ENCODE measurements at places on chromosomes 3 and 15.

GRCh38 chr3:101813817-101814440, 34.9 kb downstream of the NXPE3 start:
- no peak for DNase-seq

DNA sequence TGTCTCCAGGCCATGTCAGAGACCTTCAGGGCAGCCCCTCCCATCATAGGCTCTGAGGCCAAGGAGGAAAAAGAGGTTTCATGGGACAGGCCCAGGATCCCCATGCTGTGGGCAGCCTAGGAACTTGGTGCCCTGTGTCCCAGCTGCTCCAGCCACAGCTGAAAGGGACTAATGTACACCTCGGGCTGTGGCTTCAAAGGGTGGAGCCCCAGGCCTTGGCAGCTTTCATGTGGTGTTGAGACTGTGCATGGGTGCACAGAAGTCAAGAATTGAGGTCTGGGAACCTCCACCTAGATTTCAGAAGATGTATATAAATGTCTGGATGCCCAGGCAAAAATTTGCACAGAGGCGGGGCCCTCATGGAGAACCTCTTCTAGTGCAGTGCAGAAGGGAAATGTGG, 6.6 kb upstream of the SSR3 start:
- DNase-seq = no peak

GRCh38 chr15:49462232-49462844, 39.3 kb downstream of the FGF7 start:
- no peak for DNase-seq

- DNase-seq = no peak
Observed at GRCh38 chr3:62375655-62376453, 2.5 kb upstream of the FEZF2 start.

DNA sequence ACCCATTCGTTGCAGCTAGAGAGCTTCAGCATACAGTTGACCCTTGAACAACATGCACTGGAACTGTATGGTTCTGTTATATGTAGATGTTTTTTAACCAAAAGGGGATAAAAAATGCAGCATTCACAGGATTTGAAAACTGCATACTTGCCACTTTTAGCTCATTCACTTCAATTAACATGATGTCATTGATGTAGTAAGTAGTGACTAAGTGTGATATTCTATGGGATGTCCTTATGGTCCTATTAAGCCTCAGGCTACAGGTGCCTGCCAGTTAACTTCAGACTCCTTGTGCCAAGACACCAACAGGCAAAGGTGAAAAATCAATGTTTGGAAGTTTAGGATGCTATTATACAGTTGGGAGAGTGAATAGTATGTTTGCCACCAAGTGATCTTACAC, 553.6 kb upstream of the NECTIN3 start:
- no peak for DNase-seq

DNA sequence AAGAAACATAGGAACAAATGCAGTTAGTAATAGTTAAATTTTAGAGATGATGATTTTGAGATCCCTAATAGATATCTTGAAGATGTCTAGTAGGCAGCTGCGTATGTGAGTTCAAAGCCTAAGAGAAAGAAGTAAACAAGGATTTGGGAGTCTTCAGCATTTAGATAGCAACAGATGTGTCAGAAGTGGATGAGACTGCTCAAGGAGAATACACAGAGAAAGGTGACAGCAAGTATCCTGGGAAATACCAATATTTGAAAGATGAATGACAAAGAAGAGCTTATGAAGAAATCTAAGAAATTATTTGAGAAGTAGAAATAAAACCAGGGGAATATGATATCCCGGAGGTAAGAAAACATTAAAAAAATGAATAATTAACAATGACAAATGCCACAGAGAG, 130.9 kb downstream of the PCCB start:
- DNase-seq = no peak

DNA sequence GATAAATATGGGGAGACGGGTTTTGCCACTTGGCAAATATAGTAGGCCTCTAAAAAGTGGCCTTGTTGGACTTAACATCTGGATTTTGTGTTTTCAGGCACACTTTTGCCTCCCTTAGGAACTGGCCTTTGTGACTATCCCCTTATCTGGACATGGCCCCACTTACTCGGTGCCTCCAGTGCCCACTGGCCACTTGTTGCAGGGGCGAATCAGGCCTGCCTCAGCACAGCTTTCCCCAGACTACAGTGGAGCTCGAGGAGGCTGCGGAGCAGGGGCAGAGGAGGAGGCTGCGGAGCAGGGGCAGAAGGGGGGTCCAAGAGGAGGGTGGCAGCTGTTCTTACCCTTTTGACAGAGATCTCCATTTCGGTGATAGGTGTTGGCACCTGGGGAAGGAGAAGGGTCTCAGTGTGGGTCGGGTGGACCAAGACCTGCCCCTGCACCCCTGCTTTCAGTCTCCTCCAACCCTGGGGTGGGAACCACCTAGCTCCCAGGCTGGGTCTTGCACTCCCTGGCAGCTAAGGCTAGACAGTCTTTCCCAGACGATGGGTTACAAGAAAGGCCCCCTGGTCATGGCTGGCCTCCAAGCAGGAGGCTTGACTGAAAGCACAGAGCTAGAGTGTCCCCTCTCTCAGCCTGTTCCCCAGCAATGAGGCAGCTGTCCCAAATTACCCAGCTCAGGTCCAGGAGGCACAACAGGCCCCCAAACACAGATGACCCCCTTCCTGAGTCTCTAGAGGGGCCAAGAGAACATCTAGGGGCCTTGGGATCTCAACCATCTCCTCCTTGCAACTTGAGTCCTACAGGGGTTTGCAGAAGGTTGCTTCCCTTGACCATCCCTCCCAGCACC, 6.1 kb downstream of the SEMA3G start:
- DNase-seq = no peak

- no peak for DNase-seq
Observed at GRCh38 chr3:135238871-135239614, 444.0 kb downstream of the EPHB1 start.

DNA sequence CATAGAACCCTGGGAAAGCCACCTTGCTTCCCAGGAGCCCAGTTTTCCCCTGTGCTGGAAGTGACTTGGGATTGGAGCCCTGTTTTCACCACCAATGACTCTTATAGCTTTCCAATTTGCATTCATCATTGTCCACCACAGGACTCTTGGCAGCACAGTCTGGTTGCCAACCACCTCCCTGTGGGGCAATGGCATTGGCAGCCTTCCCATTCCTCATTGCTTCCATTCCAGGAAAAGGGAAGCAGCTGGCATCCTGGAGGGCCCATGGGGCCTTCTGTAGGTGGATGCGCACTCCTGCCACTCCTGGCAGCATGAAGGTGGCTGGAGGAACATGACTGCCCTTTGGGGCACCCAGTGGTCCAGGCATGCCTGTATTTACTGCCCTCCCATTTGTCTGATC, 57.7 kb downstream of the FEM1B start:
- DNase-seq = no peak

GRCh38 chr15:69973102-69973714, 124.5 kb downstream of the TLE3 start:
- DNase-seq = peak; percentile 10

DNA sequence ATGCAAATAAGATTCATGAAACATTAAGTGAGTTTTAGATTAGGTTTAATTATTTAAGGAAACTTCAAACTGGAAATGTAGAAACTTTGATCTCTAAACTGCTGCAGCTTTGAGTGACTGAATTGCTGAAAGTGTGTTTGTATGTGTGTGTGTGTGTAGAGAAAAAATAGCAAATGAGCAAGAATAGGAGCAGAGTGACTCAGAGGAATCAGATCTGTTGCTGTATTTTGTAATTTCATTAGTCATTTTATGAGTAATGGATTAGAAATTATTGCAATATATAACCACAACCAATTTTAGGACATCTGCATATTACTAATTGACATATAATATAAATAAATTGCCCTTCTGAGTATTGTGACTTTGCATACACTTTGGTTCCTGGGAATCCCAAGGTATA, 52.8 kb upstream of the SLC9A9 start:
- DNase-seq = no peak

DNA sequence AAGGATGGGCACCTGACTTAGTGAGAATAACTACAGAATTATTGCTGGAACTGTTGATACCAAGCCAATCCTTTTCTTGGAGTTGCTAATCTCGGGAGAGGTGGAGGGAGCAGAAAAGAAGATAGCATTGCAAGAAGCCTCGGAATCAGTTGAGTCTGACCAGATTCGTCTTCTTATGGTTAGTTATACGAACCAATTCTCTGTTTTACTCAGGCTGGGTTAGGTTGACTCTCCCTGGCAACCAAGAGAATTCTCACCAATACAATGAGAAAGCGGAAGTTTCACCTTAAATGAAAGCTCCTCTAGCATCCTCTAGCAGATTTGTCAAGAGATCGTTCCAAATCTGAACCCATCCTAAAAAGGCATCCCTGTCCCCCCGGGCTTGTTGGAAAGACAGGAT, 43.5 kb upstream of the UBE2E1 start:
- no peak for DNase-seq

DNA sequence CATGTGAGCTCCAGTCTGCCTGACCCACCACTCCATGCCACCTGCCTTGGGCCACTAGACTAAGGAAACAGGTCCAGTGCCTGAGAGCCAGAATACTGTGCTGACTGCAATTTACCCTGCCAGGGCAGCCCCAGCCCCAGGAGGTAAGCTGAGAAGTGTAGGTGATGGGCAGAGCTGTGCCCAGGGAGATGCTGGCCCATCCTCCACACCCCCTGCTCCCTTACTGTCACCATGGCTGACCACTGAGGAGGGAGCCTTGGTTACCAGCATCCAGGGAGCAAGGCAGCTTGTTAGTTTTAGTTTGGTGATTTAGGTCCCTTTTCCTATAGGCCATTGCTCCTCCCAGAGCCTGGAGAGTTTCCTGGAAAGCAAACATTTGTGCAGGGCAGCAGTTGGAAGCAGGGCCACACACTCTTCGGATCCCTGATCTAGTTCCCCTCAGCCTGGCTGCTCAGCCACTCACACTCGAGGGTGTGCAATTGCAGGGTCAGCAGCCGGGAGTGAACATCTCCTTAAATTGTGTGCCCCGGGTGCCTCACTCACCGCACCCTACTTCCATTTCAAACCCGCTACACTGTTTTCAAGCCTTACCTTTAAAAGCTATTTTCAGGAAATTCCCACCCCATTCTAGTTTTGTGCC, 2.0 kb downstream of the GALNT15 start:
- DNase-seq = no peak

GRCh38 chr3:172002512-172003078, 36.8 kb upstream of the FNDC3B start:
- DNase-seq = no peak

GRCh38 chr3:97970156-97970555, 2.1 kb downstream of the RIOX2 start:
- DNase-seq = no peak

DNA sequence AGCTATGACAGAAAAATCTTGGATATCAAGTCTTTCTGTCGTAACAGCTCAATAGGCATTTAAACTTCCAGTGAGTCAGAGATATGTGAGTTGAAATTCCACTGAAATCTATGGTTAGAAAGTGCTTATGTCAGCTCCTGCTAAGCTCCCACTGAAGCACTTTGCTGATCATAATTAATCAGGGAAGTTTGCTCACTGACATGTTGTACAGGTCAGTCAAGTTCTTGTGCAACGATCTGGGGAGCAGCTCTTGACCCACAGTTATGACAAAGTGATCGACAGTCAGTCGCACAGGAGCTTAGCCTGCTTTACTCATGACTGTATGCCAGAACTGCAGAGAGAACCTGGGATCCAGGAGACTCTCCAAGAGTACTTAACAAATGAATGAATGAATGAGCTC, 453.5 kb downstream of the SOX2 start:
- DNase-seq = no peak

- DNase-seq = no peak
Observed at GRCh38 chr3:24508423-24508839, 13.8 kb upstream of the THRB start.

DNA sequence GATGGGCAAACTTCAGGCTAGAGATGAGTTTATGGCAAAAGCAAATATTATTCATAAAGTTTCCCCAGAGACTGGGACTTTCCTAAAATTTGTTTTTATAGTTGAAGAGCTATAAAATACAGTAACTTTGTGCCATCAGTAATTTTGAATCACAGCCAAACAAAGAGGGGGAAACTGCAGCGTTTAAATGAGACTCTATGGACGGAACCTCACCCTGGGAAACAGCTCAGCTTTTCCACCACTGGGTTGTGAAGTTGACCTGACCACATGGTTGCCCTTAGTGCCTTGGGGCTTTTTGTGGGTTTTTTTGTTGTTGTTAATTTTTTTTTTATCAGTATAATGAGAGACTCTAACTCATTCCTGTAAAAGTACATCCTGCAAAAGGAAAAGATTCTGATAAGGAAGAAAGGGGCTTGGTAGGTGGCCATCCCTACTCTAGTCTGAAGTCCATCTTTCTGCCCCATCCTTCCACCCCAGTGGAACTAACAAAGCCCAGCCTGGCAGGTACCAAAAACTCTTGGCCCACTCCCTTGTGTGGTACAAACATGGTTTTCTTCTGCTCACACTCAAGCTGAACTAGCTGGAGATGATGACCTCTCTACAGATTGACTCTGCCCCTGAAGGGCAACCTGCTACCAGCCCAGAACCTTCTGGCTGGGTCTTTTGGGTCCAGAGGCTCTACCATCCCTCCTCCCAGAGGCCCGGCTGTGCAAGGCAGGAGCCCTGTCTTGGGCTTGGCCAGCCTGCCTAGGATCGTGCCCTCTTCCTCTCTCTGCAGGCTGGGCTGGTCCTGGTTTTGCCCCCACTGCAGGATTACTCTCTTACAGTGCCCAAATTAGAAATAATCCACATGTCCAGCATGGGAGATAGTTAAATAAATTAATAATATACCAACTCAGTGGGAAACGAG, 41.2 kb downstream of the RLBP1 start:
- peak; percentile 49 for DNase-seq

GRCh38 chr3:193794002-193794881, 201.2 kb downstream of the OPA1 start:
- DNase-seq = no peak

- DNase-seq = no peak
Observed at GRCh38 chr3:128971421-128972100, 22.3 kb downstream of the CFAP92 start.

- no peak for DNase-seq
Observed at GRCh38 chr3:30496066-30496966, 110.1 kb upstream of the TGFBR2 start.

- DNase-seq = peak; percentile 15
Observed at GRCh38 chr3:156816091-156816793, 9.9 kb upstream of the LEKR1 start.

DNA sequence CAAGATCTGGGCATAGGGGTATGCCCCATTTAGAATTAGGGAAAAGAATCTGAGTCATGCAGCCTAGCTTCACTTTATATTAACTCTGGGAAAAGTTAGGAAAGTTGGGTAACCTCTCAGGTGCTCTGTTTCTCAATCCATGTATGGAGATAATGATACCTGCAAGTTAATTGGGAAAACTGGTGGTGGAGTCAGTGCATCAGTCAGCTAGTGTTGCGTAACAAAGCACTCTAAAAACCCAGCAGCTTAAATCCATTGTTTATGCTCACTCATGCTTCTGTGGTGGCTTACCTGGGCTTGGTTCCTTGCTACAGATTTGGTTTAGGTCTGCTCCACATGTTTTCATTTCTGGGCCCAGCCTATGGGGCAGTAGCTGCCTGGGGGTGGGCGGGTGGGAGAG, 91.0 kb downstream of the SMAD3 start:
- DNase-seq = no peak

GRCh38 chr3:19029837-19030521, 118.3 kb upstream of the KCNH8 start:
- DNase-seq = no peak
